ENCODE measurements at places on chromosomes 5 and 9.
A peak's percentile ranks its signal among the peaks of the same experiment; 100 is the strongest.

- no peak for DNase-seq
Measured at GRCh38 chr9:4832786-4833579, 40.2 kb downstream of the RCL1 start.

DNA sequence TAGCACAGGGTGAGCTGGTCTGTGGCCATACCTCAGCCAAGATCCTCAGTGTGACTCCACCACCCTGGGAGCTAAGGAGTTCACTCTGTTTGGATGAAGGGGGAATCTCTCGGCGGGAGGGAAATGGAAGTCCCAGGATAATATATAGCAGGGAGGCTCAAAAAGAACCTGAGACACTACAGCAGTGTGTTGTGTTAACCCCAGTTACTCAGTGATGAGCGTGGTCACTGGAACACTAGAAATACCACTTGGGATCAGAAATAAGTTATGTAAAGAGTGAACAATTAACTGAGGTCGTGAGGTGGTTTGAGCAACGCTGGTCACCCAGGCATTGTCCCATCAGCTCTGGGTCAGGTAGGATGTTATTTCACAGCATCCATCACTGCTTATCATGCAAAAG is 59.3 kb upstream of the ADAMTS16 start:
- no peak for DNase-seq

DNA sequence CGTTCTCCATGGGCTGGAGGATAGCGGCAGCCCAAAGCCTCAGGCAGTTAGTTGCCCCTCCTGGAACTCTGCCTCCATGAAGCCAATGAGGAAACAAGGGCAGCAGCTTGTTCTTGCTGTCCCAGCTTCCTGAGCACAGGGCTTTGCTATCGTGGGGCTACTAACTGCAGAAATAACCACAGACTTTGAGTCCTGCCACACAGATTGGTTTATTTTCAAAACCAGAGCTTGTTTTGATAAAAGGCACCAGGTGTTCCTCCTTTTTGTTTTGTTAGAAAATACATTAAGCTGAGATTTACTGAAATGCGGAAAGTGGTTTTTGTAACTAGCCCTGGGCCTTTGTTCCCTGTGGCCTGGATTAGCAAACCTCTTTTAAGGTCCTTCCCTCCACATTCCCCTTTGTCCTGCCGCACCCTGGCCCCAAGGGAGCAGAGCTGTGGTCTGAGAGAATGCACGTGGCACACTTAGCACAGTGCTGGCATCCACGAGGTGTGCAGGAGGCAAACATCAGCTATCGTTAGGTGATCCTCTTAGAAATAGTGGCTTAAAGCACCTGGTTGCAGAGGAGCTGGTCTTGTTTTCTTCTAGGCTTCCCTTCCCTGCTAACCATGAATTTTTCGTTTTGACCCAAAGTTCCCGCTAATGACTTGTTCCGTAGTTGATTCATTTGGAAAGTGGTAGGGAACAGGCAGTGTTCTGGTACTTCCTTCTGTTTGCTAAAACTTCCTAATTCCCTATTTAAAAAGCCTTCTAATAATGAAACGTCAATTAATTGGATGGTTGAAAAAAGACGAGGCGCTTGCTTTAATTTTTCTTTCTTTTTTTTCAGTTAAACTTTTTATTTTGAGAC is 21.5 kb downstream of the MVB12B start:
- no peak for DNase-seq

- DNase-seq = no peak
Measured at GRCh38 chr5:96817506-96817905, 9.8 kb upstream of the ERAP1 start.

DNA sequence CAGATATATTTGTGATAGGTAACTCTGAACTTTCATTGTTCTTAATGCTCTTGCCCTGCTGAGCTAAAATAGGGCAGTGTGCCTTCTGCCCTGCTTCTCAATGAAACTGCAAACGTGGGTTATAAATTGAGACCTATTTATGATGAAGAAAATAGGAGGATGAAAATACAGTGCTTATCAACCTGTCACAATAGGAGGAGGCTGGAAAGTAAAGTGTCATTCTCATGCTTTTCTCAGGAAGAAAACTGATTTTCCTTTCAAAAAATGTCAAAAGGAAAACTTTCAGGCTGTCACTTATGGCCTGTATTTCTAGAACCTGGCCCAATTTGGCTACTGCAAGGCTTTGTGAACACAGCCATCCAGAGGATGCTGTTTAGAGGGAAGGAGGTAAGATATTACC is 130.3 kb upstream of the TUSC1 start:
- DNase-seq = no peak

DNA sequence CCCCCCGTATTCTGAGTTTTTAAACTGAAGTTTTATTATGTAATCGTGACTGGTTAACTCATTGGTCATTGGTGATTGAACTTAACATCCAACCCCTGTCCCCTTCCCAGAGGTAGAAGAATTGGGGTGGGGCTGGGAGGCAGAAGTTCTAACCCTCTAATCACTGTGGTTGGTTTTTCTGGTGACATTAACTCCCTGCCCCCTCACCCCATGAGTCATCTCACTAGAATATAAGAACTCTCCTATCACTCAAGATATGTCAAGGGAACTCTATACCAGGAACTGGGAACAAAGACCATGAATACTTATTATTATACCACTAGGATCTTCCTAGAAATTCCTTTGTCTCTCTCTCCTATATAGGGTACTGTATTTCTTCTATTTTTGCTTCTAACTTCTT is 52.3 kb upstream of the CAVIN4 start:
- no peak for DNase-seq

DNA sequence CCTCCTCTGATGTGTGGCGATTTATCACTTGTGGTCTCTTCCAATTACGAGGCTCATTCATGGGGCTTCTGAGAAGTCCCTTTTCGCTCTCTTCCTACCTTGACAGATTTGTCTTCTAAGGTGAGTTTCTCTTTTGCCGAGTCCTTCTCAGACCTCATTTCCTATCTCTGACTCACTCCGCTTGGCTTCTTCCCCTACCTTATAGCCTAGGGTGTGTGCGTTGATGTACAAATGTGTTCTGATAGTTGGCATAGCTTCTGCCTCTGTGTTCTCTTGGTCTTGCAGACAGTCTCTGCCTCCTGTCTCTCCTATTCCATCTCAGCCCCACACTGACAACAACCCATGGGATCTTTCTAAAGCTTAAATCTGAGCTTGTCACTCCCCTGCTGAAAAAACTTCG is 56.9 kb upstream of the SHB start:
- DNase-seq = no peak

DNA sequence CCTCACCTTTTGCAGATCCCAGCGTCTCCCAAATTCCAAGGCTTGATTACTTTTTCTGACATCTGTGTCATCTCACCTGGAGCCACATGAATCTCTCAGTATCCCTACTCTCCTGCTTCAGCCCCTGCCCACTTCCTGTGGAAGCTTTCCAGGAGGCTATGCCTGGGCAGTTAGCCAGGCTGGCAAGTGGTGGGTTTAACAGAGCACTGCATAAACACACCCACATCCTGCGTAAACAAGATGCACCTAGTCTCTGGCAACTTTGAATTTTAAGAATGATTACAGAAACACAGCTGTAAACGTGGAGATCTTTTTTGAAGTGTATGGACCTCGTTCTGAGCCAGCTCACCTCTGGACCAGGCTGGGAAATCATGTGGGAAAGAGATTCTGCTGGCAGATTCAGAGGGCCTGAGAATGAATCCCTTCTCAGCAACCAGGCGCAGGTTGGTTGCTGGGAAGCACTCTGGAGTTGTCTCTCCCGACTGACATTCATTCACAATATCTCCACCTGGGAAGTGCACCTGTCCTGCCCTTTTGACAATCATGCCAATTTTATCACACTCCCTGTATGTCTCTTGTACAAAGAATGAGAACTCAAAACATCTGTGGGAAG is 55.7 kb upstream of the FANCC start:
- no peak for DNase-seq

- DNase-seq = no peak
Measured at GRCh38 chr9:86821006-86821845, 126.1 kb downstream of the GAS1 start.

GRCh38 chr5:133868946-133869518 is 99.4 kb downstream of the C5orf15 start:
- peak; percentile 63 for DNase-seq

DNA sequence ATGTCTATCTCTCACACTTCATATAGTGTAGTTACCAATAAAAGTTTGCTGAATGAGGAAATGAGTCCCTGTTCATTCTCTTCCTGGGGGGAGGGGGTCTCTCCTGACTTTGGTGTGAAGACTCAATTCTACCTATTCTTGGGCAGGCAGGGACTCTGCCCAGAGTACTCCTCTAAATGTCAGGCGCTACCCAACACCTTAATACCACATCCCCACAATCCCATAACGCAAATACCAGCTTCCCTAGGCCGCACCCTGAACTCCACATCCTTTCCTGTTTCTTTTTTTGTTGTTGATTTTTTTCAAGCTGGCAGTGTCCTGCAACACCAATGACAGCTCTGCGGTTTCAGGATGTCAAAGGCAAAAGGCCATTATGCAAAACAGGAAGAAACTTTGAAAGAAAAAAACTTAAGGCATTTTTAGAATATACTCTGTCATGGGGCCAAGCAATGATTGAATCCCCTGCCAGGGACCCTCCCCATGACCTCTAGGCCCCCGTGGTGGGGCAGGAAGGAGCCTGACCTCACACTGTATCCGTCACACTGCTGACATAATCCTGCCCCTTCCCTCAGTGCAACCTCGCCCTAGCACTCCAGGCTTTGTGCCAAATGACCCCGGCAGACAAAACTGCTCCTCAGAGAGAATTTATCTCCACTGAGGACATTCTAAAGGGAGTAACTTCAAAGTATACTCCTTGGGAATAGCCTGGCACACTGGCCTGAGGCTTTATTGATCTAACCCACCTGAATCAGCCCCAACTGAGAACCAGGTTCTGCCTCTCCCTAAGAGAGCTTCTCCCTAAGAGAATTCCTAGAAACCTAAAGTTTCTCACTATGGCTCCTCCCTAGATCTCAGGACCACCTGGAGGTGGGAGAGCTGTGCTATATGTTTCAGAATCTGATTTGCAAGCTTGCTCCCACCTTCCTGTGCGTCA is 8.0 kb downstream of the B4GALT1 start:
- no peak for DNase-seq

- DNase-seq = no peak
Measured at GRCh38 chr5:40432836-40433235, 246.9 kb upstream of the PTGER4 start.

- DNase-seq = no peak
Measured at GRCh38 chr9:123678878-123679329, 251.0 kb downstream of the DENND1A start.

GRCh38 chr5:98206566-98206965 is 566.9 kb upstream of the RGMB start:
- no peak for DNase-seq

DNA sequence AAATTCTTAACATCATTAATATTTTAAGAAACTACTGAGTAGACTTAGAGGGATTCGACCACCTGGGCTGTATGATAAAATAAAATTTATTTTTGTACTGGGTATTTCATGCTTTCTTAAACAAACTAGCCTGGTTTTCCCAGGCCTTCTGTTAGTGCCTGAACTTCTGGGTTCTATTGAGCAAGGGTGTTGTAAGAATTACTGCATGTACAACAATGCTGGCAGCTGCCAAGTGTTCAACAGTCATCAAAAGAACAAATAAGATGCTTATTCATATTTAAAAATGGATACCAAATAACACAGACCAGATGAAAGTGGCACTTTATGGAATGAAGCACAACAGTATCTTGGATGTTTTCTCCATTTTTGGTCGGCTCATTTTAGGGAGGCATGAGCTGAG is 123.2 kb upstream of the FBXL7 start:
- no peak for DNase-seq

GRCh38 chr9:130143279-130143893 is 28.8 kb upstream of the NCS1 start:
- no peak for DNase-seq

GRCh38 chr5:56751572-56752313 is 63.6 kb upstream of the MAP3K1 start:
- no peak for DNase-seq
